ENCODE measurements at places on chromosomes 2 and 18. TPM values are rescaled to one million over a fixed set of nuclear protein-coding genes. Genes with fewer than 3 reads are reported as not detected.

The MC2R gene
- total RNA-seq, result not detected

The PLEK gene
- not detected for total RNA-seq

The LYG2 gene
- total RNA-seq, result not detected

The POTEC gene
- total RNA-seq, result not detected

The HMSD gene
- not detected for total RNA-seq

The SERPINB5 gene
- not detected for total RNA-seq

The C2orf66 gene
- under 0.01 TPM for total RNA-seq

The ARMC9 gene
- total RNA-seq, result 25.4 TPM

The ANKRD53 gene
- total RNA-seq, result 0.39 TPM

The CRIM1 gene
- total RNA-seq, result 47.8 TPM

The UGT1A8 gene
- total RNA-seq, result not detected

The TFPI gene
- 274 TPM for total RNA-seq

The CYP27A1 gene
- total RNA-seq, result 3.7 TPM

All from subcutaneous preadipocyte (primary cell).